ENCODE measurements at places on chromosomes 5 and 9.

DNA sequence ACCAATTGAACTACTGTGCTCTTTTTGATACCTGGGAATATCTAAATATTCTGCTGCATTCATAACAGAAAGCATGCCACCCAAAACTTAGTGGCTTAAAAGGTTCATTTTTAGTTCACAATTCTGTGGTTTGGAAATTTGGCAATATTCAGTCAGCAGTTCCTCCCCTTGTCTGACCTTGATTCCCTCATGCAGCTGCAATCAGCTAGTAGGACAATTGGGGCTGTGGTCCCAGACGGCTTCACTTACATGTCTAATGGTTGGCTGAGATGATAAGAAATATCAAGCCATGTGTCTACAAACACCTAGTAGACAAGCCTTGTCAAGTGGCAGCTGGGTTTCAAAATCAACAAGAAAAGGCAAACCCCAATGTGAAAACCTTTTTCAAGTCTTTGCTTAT is 51.3 kb downstream of the ANXA1 start:
- no peak for DNase-seq

GRCh38 chr5:98173334-98173733 is 600.1 kb upstream of the RGMB start:
- DNase-seq = no peak

GRCh38 chr9:85640425-85640824 is 101.3 kb downstream of the AGTPBP1 start:
- DNase-seq = no peak

- peak; percentile 75 for DNase-seq
Observed at GRCh38 chr5:139710319-139711066, 62.3 kb downstream of the CXXC5 start.

DNA sequence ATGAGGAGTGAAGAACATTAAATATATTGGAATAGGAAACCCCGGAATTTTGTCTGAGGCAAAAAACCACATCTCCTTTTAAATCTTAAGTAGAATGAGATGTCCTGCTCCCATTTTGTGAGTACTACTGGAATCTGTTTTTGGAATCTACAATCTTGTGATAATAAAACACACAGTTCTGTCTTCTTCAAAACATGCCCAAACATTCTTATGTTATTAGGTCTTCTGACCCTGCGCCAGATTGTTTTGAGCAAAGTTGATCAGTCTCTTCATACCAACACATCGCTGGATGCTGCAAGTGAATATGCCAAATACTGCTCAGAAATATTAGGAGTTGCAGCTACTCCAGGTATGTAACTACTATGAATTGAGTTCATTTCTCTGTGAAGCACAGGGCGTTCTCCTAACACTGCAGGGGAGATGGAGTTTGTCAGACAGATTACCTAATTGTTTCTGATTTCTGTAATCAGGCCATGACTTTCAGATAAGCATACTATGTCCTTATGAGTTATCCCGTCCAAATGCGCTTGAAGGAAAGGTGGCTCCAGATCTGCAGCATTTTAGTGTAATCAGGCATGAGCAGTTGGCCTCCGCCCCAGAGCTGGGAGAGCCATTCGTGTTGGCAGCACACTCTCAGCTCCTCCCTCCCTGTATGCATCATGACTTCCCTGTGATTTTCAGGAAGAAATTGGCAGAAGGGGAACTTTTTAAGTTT is 88.0 kb downstream of the NLN start:
- peak; percentile 92 for DNase-seq

All from umbilical cord (tissue), 2 donors.